ENCODE measurements at places on chromosomes 3 and 15.

- no peak for DNase-seq
Observed at GRCh38 chr3:184737063-184737462, 25.2 kb upstream of the MAGEF1 start.

DNA sequence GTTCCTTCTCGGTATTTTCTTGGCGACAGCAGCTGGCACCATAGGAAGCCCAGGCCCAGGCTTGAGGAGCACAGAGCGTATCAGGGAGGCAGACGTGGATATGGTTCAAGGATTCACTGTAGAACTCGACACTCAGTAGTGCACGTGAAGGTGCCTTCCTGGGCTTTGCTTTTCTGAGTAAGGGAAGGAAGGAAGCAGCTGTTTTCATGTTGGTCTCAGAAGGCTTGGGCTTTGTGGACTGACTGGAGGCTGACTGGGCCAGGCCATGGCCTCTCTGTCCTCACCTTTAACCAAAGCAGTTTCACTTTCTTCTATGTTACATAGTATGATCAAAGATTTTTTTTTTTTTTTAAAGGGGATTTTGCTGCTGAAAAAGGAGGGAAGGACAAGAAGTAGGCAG, 6.9 kb upstream of the GHRL start:
- DNase-seq: no peak

DNA sequence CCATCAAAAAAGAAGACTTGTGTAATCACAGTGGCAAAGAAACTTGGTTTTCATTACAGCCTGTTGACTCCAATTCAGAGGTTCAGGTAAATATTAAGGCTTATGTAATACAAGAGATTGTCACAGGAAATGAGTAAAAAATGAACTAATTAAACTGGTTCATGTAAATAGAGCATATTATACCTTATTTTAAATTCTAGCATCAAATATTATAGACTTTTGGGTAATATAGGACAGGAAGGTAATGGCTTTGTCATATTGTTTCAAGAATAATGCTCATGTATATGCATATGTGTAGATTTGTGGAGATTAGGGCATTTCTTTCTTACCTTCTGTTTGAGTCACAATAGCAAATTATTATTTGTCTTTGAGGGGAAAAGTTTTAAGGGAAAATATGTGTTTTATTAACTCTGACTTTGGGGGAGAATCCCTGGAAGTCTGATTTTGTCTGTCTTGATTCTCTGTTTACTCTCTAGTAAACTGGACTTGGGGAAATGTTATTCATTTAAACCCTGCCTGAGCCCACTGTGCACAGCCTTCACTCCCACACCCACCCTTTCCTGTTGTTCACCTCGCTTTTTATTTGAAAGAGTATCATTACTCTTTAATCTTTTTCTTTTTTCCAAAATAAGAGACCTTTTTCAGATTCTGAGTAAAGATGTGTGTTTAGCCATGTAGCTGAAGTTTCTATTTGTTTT, 43.0 kb downstream of the RASA2 start:
- no peak for DNase-seq

DNA sequence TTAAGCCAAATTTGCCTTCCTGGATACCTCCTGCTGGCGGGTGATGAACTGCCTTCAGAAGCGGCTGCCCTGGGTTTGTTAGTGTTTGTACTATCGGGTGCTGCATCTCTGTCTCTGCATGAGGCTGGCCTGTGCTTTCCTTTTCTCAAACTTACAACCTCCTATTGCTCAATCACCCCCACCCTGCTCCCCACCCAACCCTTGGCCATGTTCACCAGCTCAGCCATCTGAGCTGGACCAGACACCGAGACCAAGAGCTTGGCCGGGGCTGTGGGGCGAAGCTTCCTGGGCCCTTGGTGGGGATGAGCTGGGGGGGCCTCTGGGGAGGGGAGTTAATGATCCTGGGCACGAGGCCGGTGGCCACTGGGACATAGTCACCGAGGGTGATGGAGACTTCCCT, 16.8 kb upstream of the FBLN2 start:
- DNase-seq: no peak

DNA sequence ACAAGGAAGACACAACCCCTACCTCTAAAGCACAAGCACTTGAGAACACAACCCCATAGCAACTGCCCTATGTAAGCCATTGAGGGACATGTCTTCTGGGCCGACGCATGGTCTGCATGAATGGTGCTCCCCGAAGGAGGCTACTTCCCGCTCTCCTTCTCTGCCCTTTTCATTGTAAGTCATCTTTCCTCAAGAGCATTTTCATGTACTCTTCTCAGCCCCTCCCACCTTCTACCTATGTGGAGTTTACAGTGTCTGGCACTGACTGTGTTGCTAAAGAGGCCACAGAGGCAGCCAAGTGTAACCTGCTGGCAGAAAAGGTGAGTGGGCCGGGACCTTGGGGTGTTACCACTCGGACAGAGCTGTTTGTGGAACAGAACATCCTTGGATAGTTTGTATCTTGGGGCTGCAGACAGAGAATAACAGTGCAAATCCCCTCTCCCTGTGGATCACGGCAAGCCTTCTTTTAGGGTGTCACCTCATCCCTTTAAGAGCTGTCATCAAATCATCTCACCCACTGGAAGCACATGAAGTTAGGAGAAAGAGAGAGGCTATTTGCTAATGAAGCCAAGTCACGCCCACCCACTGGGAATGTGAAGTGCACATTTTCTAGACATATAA, 5.6 kb downstream of the AHSG start:
- DNase-seq: no peak

DNA sequence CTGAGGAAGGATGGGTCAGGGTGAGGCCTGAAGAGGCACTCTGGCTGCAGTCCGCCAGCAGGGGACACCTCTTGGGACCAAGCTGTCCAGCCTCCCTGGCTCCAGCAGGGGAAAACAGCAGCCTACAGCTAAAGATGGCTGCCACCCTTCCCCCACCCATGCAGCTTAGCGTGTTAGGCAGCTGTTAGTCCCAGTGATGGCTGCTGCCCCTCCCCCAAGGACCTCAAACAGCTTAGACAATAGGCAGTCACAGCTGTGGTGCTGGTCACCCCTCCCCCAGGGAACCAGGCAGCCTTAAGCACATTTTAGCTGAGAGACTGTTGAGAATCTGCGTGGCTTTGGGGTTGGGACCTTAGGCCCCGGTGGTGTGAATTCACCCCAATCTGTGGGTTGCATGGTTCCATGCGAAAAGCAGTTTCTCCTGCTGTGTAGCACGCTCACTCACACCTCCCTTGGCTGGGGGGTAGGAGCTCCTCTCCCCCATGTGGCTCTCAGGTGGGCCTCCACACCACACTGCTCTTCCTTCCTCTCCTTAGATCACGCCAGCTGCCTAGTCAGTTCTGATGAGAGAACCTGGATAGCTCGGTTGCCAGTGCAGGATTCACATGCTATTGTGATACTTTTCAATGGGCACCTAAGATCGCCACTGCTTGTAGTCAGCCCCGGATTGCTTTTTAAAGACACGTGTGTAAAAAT, 140.5 kb upstream of the CADPS start:
- no peak for DNase-seq

GRCh38 chr15:69610858-69611257, 158.2 kb downstream of the RPLP1 start:
- no peak for DNase-seq

DNA sequence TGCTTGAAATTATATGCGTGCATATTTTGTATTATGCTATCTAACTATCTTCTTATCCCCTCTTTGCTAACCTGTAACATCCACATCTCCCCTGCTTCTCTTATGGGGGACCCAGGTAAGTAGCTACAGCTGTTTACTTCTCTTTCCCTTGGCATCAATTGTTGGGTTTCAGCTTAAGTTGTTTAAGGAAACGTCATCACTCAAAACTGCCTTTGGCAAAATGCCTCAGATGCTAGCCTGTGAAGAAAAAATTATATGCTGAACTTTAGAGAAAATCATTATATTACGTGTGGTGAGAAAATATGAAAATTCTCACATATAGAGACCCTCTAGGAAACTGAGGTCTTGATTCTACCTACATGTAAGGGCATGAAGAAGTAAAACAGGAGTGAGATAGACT, 447.0 kb upstream of the NECTIN3 start:
- DNase-seq: no peak

DNA sequence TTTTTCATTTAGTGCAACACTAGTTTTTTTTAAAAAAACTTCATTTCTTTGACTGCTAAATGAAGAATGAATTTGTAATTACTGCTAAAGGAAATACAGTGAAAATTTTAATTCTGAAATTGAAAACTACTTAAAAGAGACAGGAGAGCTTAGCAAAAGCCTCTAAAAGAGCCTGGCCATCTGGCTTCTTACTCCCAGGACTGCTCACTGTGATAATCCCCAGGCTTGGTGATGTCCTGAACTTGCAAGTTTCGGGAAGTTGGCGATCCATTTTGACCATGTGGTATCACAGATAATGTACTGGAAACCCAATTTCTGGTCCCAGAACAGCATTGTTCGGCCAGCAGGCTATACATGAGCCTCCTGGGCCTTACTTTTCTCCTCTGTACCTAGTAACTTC, 292.1 kb downstream of the FGF12 start:
- DNase-seq: no peak

DNA sequence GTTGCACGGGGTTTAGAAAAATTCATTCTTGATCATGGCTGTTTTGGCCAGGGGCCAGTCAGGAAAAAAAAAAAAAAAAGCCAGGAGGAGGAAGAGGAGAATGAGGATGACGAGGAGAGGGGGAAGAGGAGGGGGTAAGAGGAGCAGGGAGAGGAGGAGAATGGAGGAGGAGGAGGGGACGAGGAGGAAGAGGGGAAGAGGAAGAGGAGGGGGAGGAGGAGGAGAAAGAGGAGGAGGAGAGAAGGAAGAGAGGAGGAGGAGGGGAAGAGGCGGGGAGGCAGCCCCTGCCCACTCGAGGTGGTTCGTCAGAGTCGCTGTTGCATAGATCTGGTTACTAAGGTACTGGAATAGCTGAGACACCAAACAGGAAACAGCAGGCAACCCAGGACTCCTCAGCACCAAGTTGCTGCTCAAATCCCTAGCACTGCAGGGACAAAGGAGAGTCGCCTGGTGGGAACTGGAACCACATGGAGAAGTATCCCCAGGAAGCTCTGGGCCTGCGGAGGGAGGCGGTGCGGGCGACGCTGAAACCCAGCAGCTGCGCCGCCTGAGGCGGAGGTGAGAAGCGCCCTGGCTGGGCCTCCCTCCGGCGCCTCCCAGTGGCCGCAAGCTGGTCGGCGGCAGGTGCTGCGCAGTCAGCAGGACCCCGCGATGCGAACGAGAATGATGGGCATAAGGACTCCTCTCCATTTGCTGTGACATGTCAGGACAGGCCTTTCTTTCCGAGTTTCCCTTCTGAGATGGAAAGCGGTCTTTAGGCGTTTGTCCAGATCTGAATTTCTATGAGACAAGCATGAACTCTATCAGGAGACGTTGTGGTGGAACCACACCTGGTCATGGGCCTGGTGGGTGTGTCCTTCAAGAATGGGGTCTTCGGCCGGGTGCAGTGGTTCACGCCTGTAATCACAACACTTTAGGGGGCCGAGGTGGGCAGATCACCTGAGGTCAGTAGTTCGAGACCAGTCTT, 17.5 kb downstream of the FAM240A start:
- DNase-seq: peak; percentile 93

DNA sequence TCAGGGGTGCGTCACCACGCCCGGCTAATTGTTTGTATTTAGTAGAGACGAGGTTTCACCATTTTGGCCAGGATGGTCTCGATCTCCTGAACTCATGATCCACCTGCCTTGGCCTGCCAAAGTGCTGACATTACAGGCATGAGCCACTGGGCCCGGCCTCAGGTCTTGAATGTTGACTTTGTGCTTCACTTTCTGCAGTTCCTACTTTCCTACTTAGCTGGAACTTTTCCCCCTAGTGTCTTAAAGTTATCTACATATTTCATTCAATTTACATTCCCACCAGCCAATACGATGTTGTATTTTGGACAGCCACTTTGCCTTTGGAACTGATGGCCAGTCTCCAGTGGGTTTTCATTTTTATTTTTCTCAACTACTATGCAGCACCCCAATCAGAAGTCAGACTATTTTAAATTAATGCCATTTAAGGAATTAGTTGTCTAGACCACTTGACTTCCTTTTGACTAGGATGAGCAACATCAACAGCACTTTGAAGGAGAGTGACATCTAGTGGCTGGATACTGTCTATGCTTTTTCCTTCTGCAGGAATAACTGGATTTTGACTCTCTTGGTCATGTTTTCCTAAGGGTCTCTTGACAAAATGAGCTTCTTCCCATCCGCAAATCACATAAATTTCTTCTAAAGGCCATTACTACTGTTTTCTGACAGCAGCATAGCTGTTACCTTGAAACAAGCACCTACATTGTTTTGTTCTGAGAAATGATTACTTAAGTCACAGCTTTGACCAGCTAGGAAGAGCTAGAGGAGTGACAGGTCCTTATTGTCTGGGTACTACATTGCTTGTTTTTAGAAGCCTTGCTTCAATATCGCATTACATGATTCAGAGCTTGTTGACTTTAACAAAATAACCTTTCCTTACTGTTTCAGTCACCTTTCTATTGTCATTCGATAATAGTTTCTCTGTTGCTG, 140.2 kb downstream of the ITPR1 start:
- peak; percentile 71 for DNase-seq

- peak; percentile 85 for DNase-seq
Observed at GRCh38 chr15:71743861-71744382, 66.4 kb upstream of the NR2E3 start.

DNA sequence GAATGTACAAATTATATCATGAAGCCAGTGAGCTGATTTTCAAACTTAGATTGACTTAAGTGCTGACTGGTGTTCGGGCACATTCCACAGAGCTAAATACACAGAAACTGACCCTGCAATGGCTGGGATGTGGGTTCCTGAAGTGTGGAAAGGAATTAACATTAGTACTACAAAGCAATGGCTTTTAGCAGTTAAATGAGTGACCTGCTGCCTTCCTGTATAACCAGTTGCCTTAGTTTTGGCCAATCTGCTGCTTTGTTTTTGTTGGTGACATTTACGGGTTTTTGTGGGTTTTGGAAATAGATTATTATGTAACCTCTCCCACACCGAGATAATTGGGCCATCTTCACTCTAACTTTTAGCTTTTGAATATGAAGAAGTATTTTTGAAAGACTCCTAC, 2.4 kb upstream of the SKIC8 start:
- DNase-seq: no peak

GRCh38 chr15:74438721-74439316, 5.1 kb upstream of the SEMA7A start:
- peak; percentile 94 for DNase-seq

DNA sequence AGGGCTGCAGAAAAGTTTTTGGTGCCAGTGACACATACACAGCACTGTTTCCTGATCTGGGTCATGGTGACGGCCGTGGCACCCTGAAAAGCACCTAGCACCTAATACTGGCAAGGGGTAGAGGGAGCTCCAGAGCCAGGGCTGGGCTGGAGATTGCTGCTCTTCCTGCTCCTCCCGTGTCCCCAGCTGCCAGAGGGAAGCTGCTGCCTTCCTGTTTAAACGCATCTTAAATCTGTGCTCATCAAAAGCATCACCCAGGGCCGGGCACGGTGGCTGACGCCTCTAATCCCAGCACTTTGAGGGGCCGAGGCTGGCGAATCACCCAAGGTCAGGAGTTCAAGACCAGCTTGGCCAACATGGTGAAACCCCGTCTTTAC, 156.7 kb upstream of the MEF2A start:
- DNase-seq: peak; percentile 73

- DNase-seq: no peak
Observed at GRCh38 chr15:47964229-47964628, 156.6 kb upstream of the SLC24A5 start.

- DNase-seq: no peak
Observed at GRCh38 chr15:49278751-49279150, 108.7 kb downstream of the GALK2 start.

- DNase-seq: peak; percentile 84
Observed at GRCh38 chr3:189563853-189564563, 67.2 kb upstream of the TP63 start.

GRCh38 chr15:90706394-90707327, 10.5 kb upstream of the BLM start:
- no peak for DNase-seq

GRCh38 chr3:99938270-99938911, 120.7 kb downstream of the CMSS1 start:
- no peak for DNase-seq

GRCh38 chr15:55858661-55859060, 115.7 kb upstream of the PRTG start:
- DNase-seq: no peak

Measured in activated CD4-positive, alpha-beta T cell treated with anti-CD3 and anti-CD28 coated beads, Interleukin-2, amount 10 ng/mL, durations not matched to agents 24 days and 14 days (primary cell).